ENCODE measurements at places on chromosomes 3 and 15.
A peak's percentile ranks its signal among the peaks of the same experiment; 100 is the strongest.

DNA sequence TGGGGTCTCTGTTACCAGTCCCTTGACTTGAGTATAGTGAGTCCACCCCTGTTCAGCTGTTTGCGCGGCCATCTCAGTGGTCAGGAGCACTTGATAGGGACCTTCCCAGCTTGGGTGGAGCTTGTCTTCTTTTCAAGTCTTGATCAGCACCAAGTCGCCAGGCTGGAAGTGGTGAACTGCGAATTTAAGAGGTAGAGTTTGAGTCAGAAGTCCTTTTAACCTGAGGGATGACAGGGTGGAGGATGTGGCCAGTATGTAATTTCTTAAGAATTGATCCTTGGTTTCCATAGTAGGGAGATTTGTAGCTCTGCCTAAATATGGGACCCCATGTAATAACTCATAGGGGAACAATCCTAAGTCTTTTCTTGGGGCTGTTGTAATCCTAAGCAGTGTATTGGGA, 86.3 kb upstream of the XCR1 start:
- no peak for ATAC-seq

GRCh38 chr3:179265875-179266274, 15.0 kb upstream of the KCNMB3 start:
- no peak for ATAC-seq

DNA sequence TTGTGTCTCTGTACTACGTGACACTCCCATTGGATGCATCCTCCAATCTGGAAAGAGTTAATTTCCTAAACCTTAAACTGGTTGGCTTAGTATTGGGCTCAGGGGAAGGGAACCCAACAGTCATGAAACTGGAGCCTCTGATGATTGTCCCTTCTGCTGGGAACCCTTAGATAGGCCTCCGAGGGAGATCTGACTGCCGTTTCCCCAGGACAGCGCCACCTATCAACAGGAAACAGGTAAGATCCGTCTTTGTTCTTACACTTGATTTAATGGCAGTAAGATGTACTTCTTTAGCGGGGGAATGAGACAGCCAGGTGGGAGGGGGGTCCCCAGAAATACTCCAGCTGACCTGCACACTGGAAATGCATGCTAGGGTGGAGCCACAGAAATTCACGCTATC, 1749.6 kb downstream of the SI start:
- no peak for ATAC-seq

DNA sequence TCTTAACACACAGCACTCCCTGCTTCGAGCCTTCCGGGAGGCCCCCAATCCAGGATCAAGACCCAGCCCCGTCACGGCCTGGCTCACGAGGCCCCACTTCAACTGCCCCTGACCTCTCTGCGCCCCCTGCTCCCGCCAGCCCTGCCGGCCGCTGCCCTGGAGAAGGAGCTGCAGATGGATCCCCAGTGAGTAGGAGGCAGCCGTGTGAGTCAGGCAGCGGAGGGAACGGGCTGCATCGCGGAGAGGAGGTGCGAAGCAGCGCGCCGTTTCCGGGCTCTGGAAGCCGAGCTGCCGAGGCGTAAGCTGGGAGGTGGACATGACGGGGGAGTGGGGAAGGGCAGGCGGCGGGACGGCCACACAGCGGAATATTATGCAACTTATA, 133.4 kb downstream of the TPRA1 start:
- no peak for ATAC-seq

DNA sequence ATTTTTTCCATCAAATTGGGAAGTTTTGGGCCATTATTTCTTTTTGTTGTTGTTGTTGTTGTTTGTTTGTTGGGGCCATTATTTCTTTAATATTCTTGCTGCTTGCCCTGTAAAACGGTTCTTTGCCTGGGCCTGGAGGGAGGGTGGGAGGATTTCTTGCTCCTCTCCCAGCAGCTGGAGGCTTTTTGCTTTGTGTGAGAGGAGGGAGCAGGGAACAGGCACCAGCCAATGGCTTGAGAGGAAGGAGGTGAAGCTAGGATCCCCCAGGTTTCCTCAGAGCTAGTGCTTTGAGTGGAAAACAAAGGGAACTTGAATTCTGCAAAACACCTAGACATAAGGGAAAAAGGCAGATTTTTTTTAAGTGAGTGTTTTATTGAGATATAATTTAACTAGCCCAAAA, 61.2 kb upstream of the DNAJC19 start:
- ATAC-seq: no peak

DNA sequence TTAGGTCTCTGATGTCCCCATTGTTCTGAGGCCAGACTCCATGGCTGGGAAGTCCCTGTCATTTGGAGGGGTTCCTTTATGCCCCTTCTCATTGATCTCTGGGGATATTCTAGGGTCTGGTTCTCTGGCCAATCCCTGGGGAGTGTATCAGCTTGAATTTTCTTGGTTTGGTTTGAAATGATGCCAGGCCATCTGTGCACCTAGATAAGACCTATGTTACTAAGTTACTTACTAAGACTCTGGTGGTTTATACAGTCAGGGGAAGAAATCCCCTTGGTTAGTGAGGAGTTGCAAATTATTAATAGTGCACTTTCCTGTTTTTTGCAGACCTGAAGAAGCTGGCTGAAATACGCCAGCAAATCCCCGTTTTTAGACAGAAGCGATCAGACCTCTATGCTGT, 20.3 kb downstream of the NIT2 start:
- no peak for ATAC-seq

DNA sequence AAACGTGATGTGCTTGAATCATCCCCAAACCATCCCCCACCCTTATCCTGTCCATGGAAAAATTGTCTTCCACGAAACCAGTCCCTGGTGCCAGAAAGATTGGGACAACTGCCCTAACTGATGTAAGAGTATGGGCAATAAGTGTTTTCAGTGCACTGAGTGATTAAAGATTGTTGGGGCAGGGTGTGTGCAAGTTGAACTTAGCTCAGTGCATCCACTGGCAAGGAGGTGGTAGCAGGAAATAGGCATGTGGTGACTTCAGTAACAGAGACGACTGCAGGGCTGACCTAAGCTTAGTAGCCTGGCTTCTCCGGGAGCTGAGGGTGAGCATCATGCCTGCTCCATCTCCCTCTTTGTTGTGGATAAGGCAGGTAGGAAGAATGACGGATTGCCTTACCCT, 27.5 kb downstream of the PAQR9 start:
- ATAC-seq: no peak

DNA sequence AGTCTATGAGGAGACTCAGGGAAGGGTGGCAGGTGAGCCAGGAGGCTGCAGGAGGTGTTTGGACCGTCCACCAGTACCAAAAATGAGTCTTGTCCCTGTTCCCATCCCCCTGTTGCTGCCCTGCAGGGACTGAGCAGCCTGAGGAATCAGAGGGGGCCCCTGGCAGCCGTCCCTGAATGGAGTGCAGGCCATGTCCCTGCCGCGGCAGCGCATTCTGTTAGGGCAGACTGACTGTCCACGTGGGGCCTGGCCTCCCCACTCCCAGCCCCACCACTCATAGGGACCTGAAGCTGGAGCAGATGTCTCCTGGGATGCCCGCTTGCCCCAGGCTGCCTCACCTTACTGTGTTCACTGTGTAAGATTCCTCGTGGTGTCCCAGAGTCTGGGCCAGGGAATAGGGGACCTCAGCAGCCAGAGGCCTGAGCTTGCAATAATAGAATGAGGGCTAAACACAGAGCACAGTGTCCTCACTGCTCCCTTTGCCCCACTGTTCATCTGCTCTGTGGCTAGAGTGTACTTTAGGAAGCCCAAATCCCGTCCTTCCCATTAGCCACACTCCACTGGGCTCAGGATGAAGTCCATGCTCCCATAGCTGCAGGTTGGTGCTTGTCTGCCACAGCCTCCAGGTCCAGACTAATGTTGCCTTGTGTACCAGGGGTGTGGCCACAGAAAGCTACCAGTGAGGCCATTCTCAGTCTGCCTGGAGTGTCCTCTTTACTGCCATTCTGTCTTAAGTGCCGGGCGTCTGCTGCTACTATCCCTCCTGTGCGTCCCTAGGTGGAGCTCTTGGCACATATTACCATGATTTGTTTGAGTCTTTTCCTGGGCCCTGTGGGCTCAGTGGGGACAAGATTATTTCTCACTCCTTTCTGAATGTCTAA, 63.2 kb downstream of the HCN4 start:
- ATAC-seq: peak; percentile 94

- ATAC-seq: no peak
These were observed 106.7 kb upstream of the AGBL1 start for GRCh38 chr15:85972805-85973540.

DNA sequence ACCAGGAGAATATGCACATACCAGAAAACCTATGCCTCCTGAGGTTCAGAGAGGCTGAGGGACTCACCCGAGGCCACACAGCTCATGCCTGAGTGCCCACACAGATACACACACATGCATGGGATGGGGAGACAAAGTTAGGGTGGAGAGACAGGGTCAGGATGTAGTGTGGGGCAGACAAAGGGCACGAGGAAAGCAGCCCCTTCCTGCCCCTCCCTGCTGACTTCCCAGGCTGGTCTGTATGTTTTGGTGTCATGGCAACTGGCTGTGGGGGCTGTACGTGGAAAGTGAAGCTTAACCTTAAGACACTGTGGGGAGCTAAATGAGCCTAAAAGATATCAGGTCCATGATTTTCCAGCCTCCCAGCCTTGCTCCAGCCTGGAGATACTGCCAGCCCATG, 57.8 kb downstream of the EPHB3 start:
- no peak for ATAC-seq

GRCh38 chr3:11591002-11591355, 52.7 kb downstream of the VGLL4 start:
- peak; percentile 24 for ATAC-seq

DNA sequence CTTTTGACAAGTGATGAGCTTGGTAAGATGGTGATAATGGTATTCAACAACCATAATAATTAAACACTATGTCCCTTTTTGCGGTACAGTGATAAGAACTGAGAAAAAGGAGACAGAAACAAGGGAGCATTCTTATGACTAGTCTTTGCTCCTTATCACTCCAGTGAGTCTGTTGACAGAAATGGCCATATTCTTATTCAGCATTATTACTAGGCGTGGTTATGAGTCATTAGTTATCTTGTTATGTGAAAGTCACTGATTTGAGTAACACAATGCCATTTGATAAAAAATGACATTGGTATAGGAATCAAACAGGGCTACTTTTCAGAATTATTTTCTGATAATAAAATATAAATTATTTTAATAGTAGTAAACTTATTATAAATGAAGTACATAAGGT, 193.5 kb downstream of the C3orf38 start:
- no peak for ATAC-seq

GRCh38 chr15:88620995-88621772, at the start of gene AEN:
AEN (plus strand) TSS chr15:88621340; CDS start chr15:88626210, 4,870 bp downstream.
- peak; percentile 97 for ATAC-seq

DNA sequence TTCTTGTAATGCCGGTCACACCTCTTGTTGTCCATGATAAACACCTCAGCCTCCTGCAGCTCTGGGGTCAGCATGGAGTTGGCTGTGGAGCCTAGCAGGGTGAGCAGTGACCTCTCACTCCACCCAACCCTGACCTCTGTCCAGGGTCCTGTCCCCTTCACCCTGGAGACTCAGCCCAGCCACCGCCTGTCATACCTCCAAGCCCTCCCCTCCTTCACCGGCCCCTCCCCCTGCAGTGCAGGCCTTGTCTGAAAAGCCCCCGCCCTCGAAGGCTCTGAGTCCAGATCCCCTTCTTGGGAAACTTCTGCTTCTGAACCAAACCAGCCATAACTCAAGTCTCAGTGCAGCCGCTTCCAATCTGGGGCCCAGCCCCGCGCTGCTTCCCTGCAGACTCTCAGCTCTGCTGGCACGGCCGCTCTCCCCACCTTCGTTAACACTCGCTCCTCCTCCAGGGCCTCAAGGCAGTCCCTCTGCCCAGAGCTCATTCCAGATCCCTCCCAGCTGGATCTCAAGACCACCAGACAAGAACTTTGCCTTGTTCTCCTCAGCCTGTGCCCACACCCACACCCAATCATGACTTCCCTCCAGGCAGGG, 25.4 kb upstream of the PRSS50 start:
- ATAC-seq: no peak

GRCh38 chr3:146052056-146052790, 108.8 kb downstream of the PLOD2 start:
- no peak for ATAC-seq

GRCh38 chr15:28915935-28916334, 30.2 kb downstream of the APBA2 start:
- ATAC-seq: no peak

DNA sequence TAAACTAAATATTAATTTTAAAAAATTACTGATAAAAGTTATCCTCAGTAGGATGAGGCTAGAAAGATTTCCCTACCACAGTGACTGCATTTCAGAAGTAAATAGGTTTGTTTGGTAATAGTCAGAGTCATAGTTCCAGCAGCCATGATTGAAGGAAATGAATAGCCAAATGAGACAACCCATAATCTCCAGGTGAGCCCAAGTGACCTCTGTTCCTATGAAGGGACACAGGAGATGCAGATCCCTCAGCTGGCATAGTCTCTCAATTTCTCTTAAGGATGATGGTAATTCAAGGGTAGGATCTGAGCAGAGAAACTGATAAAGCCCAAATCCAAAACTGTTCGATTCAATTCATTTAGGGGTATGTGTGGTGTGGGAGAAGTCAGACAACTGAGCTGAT, 461.8 kb downstream of the RAP2B start:
- ATAC-seq: no peak

- ATAC-seq: no peak
These were observed 62.3 kb downstream of the LDHAL6B start for GRCh38 chr15:59268852-59269407.

- ATAC-seq: no peak
These were observed 23.9 kb downstream of the RBPMS2 start for GRCh38 chr15:64751464-64751863.

DNA sequence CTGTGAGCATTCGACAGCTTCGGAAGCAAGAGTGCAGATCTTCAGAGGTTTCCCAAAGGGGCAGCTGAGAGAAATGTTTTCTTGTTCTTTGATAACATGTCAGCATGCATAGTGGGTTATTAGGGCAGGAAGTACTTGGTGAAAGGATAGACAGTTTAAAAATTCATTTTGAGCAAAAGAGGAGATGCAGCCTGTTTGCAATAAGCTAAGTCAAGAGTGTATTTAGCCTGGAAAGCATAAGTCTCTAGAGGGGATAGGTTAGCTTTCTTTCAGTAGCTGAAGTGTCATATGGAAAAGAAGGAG, 7.4 kb downstream of the SLC6A11 start:
- no peak for ATAC-seq

DNA sequence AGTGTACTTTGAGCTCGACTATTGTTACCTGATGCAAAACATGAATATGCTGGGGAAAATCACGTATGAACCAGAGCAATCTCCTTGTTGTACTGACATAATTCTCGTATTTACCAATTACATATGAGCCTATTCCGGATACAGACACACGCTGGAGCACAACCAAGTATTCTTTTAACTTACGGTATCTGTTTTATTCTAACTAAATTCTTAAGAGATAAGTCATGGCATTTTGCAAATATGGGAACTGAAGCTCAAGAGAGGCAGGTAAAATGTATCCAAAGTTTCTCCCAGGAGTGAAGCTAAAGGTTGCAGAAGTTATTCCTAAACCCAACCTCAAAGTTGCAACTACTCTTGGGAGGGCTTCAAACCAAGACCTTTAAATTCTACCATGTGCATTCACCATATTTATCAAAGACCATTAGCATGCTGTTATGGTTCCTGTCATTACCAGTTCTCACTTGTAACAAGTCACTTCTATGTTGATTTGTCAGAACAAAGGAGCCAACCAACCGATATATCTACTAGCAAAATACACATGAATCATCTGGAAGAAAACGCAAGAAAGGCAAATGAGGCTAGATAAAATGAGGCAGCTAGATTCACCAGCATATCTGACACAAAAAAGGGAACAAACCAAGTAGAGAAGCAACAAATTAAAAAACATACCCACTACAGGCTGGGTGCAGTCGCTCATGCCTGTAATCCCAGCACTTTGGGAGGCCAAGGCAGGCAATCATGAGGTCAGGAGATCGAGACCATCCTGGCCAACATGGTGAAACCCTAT, 17.8 kb downstream of the TBL1XR1 start:
- ATAC-seq: no peak
